ENCODE measurements at places on chromosomes 3 and 15. TPM values are rescaled to one million over a fixed set of nuclear protein-coding genes. Genes with fewer than 3 reads are reported as not detected.

The ARPIN gene
- total RNA-seq = 31.1 TPM

The FEZF2 gene
- total RNA-seq = not detected

The ZSCAN29 gene
- total RNA-seq = 12.9 TPM

The MST1 gene
- 18.0 TPM for total RNA-seq

The SYNPR gene
- total RNA-seq = 1.4 TPM

The CLK3 gene
- 23.1 TPM for total RNA-seq

DNA sequence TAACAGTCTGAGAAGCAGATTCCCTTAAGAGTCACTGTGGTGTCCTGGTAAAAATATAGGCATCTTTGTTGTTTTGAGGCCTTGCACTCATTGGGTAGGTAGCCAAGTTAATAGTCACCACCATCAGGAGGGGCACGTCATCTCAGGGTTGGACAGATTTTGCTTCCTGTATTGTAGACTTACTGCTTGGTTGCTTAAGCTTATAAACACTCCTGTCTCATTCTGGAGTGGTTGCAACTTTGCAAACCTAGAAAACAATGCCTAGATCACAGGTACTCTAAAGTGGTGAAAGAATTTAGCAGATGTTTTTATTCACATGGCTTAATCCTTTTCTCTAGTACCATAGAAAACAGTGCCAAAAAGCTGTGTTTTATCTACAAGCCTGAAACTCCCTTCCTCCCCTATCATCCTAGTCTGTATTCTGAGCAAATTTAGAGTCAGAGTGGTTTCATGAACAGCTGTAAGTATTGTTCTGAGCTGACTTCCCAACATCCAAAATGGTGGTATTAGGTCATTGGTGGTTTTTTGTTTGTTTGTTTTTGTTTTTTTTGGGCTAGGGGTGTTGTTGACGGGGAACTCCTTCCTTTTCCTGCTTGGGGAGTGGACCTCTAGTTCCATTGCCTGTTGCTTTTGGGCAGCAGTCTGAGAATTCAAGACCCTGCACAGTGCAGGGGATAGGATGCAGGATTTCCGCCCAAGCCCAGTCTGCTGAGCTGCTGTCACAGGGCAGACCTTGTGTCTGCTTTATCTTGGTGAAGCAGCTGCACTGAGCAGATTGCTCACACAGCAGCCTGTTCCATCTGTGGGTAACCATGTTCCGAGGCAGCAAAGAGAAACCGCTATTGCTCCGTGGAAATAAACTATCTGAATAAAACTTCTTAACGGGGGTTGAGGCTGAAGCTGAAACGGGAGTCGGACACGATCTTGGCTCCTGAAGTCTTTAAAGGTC lies 202.0 kb downstream of the AKAP13 start:
- peak; percentile 60 for DNase-seq

DNA sequence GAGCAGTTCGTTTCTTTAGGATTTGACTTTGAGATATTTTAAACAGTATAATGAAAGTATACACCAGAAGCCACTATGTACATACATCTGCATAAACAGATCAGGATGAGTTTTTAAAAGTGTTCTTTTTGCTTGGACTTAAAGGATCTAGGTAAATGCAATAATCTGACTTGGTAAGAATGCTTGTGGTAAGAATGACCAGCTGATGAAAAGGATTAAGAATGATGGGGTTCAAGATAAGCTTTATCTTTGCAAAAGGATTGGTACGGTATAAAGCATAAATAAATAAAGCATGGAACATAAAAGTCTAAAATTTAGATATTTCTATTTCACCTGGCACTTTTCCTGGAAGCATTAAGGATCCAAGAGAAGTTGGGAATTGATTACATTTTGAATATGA lies 9.8 kb upstream of the MME start:
- no peak for DNase-seq

- no peak for DNase-seq
These were observed 45.5 kb upstream of the CGNL1 start for GRCh38 chr15:57330619-57331340.

DNA sequence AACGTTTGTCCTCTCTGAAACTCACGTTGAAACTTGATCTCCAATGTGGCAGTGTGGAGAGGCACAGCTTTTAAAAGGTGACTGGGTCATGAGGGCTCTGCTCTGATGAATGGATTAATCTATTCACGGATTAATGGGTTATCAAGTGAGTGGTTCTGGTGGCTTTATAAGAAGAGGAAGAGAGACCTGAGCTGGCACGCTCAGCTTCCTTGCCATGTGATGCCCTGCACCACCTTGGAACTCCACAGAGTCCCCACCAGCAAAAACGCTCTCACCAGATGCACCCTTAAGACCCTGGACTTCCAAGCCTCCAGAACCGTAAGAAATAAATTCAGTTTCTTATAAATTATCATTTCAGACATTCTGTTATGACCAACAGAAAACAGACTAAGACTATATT lies 2.6 kb downstream of the PPP1R2 start:
- DNase-seq = no peak

DNA sequence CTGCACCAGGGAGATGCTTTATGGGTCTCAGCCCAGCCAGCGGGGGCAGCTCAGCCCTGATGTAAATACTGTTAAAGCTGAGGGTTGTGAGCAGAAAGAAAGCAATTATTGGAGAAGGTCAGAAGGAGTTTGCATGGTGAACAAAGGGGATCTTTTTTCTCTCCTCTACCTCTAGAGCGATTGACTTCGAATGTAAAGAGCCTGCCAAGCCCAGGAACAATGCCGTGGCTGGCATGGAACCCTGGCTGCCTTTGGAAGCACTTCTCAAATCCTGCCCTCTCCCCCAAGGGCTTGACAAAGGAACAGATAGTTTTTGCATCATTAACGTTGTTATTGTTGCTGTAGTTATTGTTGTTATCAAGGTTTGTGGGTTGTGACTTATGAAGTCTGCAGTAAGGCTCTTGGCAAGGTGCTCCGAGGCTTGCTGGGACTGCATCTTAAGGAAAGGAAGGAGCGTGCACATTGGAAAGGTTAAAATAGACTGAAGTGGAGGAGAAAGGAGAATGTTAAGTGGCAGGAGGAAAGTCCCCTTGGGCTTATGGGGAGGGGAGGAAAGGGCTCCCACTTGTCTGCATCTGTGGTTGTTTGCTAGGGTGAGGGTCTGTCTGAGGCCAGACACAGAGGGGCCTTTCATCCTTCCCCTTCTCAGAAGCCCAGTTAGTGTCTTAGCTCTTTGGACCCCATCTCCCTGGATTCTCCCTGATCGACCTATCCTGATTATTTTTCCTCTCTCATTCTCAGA lies 16.7 kb downstream of the PDIA5 start:
- DNase-seq = no peak

DNA sequence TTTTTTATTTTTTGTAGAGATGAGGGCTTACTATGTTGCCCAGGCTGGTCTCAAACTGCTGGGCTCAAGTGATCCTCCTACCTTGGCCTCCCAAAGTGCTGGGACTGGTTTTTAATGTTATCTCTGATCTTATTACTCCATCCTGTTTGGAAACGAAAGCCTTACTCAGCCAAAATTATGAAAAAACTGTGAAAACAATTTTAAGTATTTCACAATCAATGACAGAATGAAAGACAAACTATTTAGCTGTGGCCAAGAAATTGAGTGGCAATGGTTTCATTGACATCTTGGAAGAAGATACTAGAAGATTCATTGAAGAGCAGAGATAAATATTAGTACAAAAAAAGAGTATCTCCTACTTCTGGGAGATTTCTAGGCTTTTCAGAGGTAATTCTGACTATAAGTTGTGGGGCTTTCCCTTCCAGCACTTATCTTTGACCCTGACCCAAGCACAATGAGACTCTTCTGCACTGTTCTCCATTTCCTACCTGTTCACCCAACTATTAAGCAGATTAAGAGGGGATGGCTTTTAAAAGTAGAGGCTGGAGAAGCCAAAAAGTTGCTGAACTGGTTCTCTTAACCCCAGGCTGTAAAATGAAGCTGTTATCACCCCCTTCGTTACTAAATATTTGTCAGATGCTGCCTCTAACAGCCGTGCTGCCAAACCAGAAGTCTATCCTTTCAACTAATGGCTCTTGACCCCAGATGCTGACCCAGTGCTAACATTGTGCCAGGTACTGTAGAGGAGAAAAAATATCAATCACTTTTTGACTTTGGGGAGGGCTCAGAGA lies 14.2 kb upstream of the SLC25A36 start:
- no peak for DNase-seq

DNA sequence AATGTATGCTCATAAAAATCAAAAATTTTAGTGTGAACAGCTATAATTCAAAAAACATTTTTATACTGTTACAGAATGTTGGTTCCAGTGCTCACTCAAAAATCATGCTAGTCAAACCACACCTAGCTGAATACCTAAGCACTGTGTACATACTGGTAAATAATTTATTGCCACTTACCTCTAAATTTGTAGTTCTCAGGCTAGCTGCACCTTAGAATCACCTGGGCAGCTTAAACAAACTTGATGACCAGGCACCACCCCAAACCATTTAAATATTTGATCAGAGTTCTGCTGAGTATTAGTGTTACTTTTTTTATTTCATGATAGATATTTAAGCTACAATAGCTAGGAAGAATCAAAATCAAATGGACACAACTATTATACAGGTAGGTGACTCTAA lies 32.3 kb upstream of the TMCO5A start:
- DNase-seq = no peak

DNA sequence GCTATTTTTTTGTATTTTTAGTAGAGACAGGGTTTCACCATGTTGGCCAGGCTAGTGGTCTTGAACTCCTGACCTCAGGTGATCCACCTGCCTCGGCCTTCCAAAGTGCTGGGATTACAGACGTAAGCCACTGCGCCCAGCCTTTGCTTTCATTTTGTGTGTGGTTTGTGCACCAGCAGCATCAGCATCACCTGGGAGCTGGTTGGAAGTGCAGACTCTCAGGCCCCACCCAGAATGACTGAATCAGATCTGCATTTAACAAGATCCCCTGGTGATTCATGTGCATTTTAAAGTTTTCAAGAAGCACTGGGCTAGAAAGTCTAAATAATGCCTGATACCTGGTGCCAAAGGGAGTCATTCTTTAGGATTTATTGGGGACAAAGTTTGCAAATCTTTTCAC lies 73.4 kb upstream of the BNIP2 start:
- DNase-seq = no peak

GRCh38 chr3:33067484-33067883 lies 29.5 kb downstream of the GLB1 start:
- DNase-seq = no peak

DNA sequence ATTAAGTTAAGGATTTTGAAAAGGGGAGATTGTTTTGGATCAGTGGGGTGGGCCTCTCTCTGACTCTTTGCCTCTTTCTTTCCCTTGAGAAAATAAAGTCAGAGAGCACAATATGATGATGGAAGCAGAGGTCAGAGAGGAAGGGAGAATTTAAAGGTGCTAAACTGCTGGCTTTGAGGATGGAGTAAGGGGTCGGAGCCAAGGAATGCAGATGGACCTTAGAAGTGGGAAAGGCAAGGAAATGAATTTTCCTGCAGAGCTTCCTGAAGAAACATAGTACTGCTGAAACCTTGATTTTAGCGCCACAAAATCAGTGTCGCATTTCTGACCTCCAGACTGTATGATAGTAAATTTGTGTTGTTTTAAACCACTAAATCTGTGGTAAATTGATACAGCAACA lies 317.4 kb downstream of the NAALADL2 start:
- DNase-seq = no peak

GRCh38 chr15:98202256-98202655 lies 241.8 kb downstream of the ARRDC4 start:
- DNase-seq = no peak

DNA sequence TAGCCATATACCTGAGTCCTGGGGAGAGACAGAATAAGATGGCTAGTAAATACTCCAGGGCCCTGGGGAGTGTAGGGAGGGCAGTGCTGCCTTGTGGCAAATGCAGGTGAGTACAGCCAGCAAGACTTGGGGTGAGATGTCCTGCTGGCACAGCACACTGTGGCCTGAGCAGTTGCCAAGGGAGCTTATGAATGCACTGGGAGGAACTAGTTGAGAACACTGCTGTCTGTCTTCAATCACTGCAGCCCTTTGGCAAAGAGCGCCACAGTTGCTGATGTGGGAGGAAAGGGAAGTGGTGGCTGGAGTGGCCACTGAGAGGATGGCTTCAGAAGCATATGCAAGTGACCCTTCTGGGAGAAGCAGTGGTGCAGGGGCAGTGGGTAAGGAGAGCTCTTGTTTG lies 264.6 kb downstream of the RORA start:
- peak; percentile 15 for DNase-seq

GRCh38 chr15:80730387-80730786 lies 35.3 kb downstream of the ABHD17C start:
- no peak for DNase-seq

- no peak for DNase-seq
These were observed 9.3 kb upstream of the MAGI1 start for GRCh38 chr3:66048051-66048395.

DNA sequence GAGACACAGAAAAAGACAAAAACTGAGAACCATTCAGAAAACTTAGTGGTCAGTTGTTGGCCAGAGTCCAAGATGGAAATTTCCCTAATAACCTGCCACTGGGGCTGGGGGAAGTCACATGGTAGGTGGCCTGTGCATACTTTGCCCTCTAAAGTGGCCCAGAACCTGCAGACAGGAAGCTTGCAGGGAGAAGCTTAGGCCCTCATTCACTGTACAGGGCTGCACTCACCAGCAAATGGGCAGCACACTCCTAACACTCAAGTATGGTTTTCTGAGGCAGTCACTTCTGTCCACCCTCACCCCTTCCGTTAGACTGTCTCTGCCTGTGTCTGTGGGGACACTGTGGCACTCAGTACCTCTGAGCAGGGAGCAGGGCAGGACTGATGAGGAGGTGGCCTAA lies 14.5 kb upstream of the RNU6-1 start:
- no peak for DNase-seq

DNA sequence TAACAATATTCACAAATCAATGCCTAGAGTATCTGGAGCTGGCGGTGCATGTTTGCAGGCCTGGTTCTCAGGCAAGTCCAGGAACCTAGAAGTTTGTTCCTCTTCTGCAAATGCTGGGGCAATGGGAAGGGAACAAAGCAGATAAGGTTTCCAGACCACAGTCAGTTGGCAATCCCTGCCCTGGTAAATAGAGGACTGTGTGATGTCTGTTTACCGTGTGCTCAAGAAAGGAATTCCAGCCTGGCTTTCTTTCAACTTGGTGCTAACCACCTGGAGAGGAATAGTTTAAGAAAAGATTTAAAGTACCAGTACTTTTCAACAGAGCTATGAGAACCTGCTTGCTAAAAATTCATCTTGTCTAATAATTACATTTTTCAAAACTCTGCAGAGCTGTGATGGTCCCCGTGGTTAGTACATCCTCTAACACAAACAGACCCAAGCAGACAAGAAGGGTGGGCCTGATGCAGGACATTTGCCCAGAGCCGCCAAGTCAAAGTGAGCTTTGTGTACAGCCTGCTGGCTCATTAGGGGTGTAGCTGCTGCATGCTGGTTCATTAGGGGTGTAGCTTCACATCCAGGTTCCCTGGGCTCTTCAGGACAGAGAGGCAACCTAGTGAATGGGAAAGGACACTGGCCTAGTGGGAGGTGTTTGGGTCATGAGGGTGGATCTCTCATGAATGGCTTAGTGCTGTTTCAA lies 220.5 kb downstream of the SQOR start:
- no peak for DNase-seq

DNA sequence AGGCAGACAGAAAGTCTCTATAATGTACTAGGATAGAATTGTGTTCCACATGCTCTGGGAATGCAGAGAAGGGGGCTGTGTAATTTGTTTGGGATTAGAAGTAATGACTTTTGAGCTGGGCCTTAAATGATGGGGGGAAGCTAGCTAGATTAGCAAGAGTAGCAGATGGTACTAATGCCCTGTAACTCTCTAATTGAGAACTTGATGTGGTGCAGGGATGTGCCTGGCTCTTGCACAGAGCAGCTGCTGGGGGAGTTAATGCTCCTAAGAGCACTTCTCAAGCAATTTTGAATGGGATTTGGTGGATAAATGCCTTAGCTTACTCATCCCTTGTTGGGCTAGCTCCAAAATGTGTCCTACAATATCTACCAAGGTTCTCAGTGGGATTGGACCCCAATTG lies 12.4 kb upstream of the SYN2 start:
- DNase-seq = no peak

All from pancreas (tissue), 10 donors.